IgD-negative memory B cell (primary cell): ENCODE measurements at places on chromosomes 12 and 14. TPM values are rescaled to one million over a fixed set of nuclear protein-coding genes. Genes with fewer than 3 reads are reported as not detected.

NOXRED1 gene
- polyA plus RNA-seq: 0.34 TPM

STXBP6 gene
- not detected for polyA plus RNA-seq

ASCL1 gene
- not detected for polyA plus RNA-seq

MYH7 gene
- polyA plus RNA-seq: not detected

ARID4A gene
- polyA plus RNA-seq: 37.1 TPM

TAMALIN gene
- 6.4 TPM for polyA plus RNA-seq

DHRS2 gene
- not detected for polyA plus RNA-seq

TSPAN9 gene
- polyA plus RNA-seq: not detected

BDKRB1 gene
- polyA plus RNA-seq: not detected
